ENCODE measurements at places on chromosomes 1 and 21.

GRCh38 chr1:181490740-181491712, 7.7 kb downstream of the CACNA1E start:
- no peak for DNase-seq

- no peak for DNase-seq
Measured at GRCh38 chr1:41963636-41964035, 44.9 kb upstream of the HIVEP3 start.

GRCh38 chr21:46040707-46041106, 57.2 kb upstream of the COL6A2 start:
- no peak for DNase-seq

- DNase-seq, result no peak
Measured at GRCh38 chr1:25664357-25665199, 48.0 kb downstream of the MAN1C1 start.

DNA sequence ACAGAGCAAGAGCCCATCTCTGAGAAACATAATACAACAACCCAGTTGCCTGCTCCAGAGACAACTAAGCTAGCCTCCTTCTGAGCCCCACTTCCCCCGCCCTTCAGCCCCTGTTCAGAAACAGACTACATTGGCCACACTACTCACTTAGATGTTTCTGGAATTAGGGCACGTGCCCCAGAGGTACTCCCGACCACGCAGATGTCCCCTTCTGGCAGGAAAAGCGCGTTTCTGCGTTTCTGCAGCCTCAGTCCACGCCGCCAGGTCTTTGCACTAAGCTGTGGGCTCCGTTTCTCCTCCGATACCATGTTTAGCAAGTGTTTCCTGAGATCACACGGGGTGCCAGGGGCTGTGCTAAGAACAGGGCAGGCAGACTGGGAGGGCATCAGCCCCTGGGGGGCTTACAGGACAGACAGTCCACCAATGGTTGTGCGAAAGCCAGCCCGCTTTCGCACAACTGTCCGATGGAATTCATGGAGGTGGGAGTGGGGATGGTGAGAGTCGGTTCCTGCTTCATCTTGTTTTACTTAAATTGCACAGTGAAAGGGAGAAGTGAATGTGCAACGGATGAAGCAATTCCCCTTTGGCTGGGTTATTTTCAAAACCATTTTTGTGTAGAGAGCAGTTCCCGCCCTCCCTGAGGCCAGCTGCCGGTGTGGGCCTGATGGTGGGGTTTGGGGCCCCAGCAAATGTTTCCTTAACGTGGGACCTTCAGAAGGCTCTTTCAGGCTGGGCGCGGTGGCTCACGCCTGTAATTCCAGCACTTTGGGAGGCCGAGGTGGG, 2.7 kb downstream of the PIK3CD start:
- DNase-seq, result no peak

DNA sequence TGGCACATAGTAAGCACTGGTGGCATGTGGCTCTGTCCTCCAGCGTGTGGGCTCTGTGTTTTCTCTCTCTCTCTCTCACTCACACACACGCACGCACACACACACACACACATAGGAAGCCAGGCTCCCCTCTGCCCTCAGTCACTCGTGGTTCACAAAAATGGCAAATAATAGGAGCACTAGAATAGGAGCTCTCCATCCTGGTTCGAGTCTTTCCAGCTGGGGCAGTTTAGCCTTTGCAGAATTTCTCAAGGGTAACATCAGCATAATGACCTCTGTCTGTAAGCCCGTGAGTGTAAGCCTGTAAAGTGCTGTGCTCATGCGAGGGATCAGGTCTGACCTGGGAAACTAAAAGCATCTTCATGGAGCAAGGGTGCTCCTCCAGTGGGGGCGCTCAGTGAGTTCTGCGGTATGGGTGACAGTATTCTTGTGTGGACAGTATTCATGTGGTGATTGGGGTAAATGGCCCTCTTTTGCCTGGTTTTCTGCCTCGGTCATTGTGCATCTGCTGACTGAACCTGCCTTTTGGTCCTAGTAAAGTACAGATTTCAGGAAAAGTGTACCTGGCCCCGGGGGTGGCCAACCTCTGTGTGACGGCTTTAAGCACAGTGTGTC, 842 bp upstream of the ZC3H12A start:
- DNase-seq, result no peak

DNA sequence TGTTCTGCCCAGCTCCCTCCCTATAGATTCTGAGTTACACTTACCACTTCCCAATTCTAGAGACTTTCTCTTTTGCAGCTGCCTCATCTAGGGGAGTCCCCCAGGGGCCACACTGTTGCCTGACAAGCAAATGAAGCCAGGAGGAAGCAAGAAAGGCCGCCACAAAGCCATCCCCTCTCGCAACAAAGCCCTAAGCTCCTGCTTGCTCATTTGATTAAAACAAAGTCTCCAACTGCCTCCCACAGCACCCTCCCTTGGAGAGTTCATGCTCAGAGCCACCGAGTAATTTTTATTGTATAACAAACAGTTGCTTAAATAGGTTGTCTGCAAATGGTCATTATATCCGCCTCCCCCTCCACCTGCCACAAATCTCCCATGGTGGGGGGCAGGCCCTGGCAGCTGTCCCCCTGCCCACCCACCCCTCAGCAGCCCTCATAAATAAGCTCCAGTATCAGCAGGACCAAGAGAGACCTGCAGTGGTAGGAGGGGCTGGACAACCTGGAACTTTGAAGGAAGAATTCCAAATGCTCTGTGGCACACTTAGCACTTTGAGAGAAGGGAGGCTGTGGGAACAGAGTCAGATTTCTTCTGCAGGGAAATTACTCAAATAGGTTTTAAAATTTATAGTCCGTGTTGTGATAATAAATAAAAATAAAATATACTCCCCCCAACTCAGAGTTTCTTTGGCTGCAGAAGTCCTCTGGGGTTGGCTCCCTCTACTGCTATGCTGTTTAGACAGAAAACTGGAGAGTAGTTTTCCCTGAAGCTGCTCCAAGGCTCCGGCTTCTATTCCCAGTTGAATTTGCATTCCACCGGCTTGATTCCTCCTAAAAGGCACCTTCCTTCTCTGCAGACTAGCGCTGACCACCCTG, 237.5 kb downstream of the TTLL7 start:
- no peak for DNase-seq

DNA sequence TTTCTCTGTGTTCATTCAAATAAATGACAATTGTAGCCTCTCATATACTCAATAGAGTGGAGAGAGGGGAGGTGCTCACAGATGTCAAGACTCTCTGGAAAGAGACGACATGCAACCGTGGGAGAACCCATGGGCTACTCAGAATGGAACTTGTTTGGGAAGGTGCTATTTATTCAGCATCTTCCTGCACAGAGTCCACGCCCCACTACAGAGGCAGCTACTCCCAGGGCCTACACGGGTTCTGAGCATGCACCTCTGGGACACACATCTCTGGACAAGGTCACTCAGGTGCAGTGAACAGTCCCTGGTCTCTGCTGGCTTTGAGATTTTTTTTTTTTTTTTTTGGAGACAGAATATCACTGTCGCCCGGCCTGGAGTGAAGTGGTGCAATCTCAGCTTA, 64.1 kb downstream of the NID1 start:
- DNase-seq, result no peak

DNA sequence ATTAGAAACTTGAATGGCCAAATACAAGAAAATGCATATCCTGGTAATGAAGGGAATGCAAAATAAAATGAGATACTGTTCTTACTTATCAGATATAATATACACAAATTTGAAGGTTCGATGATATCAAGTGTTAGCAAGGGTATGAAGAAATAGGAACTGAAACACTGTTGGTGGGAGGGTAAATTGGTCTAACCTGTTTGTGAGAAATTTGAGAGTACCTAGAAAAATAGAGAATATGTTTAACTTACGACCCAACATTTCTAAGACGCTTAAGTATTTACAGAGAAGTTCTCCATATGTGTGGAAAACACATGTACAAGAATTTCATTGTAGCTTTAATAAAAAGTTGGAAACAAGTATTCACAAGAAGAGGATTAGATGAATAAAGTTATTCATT, 25.9 kb downstream of the ATG4C start:
- DNase-seq, result no peak

GRCh38 chr1:183327434-183328290, 90.5 kb downstream of the NMNAT2 start:
- no peak for DNase-seq

All from GDM1 (cell line).